ENCODE measurements at places on chromosomes 5 and 9.
A peak's percentile ranks its signal among the peaks of the same experiment; 100 is the strongest.

- no peak for DNase-seq
Observed at GRCh38 chr9:20528253-20528652, 94.0 kb downstream of the MLLT3 start.

DNA sequence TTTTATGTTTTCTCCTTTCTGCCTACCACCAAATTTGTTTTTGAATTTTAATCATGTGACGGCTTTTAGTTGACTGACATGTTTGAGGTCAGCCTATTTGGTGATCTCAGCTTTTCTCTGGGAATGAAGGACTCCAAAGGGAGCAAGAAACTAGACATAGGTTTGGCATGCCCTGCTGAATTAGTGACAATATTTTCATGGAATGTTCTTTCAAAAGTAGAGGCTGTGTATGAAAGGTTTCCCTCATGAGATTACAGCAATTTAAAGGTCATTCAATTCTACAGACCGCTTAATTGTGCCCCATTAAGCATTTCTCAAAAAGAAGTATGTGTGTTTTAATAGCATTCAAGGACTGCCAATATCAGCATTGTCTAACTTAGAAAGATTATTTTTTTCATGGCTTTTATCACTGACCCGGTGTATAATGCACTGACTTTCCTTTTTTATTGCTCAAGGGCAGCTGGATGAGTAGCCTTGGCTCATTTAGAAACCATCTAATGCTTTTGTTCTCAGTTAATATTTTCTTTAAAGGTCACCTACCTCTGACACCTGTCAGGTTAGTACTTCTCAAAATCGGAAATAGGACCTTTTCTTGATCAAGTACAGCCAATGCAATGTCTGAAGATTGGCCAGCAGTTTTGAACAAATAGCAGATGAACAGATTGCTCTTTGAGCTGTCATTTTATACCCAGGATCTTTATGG is 8.1 kb upstream of the MLLT3 start:
- DNase-seq, result no peak

GRCh38 chr5:80276186-80276585 is 20.3 kb upstream of the SERINC5 start:
- DNase-seq, result no peak

GRCh38 chr9:133876144-133876543 is 116.0 kb downstream of the VAV2 start:
- no peak for DNase-seq

GRCh38 chr5:146394486-146394885 is 52.6 kb upstream of the TCERG1 start:
- DNase-seq, result no peak

GRCh38 chr5:136399527-136399926 is 34.2 kb upstream of the TRPC7 start:
- no peak for DNase-seq

DNA sequence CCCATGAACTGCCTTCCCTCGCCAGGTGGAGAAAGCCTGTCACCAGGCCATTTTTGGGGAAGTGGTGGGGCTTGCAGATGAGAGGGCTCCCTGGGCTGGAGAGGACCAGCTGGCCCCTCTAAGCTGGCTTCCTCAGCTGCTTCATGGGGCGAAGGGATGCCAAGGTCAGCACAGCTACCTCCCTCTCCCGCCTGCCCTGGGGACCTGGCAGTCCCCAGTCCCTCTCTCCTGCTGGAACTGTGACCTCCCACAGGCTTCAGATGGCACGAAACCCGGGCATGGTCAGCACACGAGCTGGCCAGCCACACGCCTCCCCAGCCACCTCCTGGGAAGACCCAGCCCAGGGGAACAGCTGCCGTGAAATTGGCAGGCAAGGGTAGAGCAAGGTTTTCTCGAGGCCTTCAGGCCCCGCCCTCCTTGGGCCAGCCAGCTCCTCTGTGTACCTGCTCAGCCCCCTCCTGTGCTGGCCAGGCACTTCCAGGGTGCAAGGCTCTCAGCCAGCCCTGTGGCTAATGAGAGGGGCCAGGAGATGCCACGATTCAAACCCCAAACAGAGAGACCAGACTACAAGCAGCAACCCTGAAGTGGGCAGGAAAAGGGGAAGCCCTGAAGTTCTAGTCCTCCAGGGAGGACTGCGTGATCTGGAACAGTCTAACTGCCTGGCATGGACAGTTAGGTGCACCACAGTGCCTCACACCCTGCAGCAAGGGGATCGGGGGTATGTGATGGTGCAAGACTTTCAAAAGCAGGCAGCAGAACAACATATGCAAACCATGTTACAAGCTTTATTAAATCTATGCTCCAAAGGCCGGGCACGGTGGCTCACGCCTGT is 12.9 kb downstream of the PLPP7 start:
- no peak for DNase-seq

- peak; percentile 48 for DNase-seq
Observed at GRCh38 chr9:128339761-128340690, at the start of gene SLC27A4. TSS of gene SLC27A4 (plus strand) at chr9:128340527. CDS start at chr9:128343133, 2,606 bp downstream.

DNA sequence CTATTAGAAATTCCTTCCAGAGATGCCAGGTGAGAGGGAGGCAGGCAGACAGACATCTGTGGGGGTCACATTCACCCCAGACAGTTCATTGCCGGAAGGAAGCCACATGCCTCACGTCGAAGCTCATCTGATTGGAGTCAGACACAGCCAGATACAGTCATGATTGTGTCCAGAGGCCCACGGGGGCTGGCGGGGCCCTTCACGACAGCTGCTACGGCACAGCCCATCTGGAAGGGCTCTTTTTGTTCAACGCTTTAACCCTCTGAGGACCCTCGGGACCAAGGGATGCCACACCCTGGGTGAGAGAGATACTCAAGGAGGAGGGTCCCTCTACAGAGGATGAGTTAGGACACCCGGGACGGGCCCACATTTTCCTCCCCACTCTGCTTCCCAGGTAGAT is 31.9 kb upstream of the GABRP start:
- no peak for DNase-seq

DNA sequence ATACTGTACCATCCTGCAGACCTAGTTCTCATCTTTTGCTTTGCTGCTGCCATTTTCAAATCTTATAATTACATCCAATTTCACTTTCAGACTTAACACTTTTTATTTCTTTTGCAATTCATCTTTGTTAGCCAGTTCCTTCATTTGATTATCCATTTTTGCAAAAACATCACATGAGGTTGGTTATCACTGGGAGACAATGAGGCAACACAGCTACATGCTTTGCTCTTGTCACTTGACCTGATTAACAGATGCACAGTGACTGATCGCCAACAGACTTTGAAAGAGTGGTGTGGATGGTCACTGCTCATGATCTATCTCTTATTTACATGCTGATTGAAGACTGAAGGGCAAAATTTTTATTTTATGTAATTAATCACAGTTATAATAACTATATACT is 17.0 kb upstream of the RNF20 start:
- DNase-seq, result no peak

GRCh38 chr9:128104171-128104618 is 23.3 kb downstream of the PTGES2 start:
- DNase-seq, result no peak

DNA sequence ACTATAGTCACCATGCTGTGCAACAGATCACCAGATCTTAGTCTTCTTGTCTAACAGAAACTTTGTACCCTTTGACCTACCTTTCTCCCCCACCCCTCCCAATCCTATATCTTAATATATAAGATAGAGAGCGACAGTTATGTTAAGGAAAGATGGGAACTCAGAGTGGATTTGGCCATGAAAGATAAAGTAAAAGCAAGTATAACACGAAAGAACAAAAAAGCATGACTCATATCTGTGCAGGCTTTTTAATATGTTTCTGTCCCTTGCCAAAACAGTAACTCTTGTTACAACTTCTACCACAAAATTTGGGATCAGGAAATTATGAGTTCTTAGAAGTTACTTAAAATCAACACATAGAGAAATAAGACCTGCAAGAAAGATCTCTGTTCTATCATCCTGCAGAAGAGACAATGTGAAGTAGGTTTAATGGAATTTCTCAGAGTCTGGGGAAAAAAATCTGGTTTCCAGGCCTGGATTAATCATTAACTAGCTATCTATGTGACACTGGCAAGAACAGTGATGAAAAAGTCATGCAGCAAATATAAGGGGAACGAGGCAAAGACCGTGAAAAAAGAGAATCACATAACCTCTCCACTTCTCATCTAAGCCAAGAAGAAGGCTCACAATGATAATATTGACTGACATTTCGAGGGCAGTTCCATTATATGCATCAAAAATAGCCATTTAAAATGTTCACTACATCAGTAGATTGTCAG is 18.6 kb downstream of the BAAT start:
- DNase-seq, result no peak

DNA sequence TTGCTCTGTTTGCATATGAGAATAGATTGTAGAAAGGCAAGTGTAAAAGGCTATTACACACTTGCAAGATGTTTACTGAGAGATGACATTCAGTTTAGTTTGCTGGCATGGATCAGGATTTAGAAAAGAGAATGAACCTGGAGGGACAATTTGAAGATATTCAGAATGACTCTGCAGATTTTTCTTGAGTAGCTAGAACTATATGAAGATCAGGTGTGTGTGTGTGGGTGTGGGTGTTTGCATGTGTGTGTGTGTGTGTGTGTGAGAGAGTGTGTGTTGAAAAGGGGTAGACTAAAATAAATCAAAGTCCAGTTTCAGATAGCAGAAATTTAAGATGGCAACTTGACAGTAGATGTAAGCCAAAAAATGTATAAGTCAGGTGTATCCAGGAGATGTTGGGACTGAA is 74.0 kb upstream of the ANXA1 start:
- no peak for DNase-seq

DNA sequence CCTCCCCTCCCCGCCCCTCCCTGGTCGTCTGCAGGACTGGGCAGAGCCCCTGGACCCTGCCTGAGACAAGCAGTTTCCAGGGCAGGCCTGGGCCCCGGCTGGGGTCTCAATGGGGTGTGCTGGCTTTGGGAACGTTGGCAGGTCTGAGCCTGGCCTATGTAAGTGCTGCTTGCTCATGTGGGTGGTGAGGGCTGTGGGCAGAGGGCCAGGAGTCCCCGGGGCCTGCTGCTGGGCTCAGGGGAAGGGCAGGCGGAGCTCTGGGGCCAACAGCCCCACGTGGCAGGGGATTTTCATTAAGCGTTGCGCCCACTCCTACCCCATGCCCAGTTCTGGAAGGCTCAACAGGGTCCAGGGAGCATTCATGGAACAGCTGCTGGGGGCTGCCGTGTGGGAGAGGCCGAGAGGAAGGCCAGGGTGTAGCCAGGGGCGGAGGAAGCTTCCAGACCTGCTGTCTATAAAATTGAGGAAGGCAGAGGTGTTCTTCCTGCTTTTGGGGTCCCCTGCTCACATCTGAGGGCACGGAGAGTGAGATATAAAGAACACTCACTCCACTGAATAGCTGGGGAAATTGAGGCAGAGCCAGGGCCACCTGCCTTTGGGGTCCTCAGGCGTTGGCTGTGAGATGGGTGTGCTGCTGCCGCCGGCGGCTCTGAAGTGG is 32.5 kb downstream of the RXRA start:
- no peak for DNase-seq

DNA sequence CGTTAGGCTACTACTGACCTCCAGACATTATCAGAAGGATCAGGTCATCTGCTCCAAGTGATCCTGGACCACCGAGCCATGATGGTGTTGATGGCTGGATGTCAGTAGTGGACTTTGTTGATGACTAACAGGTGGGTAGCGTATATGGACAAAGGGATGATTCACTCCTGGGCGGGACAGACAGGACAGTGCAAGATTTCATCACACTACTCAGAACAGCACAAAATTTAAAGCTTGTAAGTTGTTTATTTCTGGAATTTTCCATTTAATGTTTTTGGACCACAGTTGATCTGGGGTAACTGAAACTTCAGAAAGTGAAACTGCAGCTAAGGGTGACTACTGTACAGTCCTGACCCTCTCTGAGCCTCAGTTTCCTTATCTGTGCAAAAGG is 12.7 kb downstream of the PDGFRB start:
- DNase-seq, result no peak

GRCh38 chr9:38435521-38435920 is 11.3 kb upstream of the IGFBPL1 start:
- DNase-seq, result no peak

- no peak for DNase-seq
Observed at GRCh38 chr9:137078701-137079400, 1.5 kb downstream of the UAP1L1 start.

DNA sequence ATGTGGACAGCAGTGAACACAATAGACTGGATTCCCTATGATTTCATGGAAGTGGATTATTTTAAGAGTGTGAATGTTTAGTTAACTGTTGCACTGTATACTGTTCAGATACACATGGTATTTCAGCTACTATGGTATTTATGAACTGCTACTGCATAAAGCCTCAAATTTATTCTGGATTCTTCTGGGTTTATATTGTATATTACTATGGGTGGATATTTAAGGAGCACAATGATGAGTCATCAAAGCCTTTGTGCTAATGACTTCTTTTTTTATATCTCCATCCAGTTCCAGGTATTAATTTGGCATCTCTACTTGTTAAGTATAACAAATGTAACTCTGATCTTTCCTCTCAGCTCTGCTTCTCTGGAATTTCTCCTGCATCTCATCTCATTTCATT is 6.8 kb downstream of the KDM4C start:
- DNase-seq, result no peak

DNA sequence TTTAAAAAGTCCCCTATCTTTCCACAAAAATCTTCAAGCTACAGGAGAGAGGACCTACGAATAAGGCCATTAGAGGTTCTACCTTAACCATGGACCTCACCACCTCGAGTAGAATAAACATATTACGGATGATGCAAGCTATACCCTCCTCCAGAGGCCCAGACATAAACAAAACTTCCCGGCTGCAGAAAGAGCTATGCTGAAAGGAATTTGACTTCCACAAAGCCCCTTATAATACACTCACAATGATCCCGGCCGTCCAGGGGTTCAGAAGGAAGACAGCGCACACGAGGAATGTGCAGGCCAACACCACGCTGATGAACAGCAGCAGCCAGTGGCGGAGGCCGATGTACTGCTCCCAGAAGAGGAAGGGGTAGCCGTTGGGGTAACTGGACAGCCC is 59.0 kb downstream of the PTCH1 start:
- DNase-seq, result no peak

DNA sequence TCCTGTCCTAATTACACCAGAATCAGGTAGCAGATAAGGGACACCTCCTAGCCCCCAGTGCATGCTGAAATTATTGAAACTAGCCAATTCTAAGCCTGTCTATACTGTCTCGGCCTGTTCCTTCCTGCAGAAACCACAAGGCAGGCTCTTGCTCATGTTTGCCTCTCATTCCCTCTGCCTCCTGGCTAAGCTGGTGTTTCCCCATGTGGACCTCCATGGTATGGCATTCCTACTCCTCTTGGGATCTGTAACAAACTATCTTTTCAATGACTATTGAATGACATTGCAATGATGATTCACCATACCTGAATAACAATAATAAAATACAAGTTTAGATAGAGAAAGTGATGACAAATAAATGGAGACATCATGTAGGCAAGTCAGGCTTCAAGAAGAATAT is 35.6 kb upstream of the ADAMTS16 start:
- no peak for DNase-seq
